CD4-positive, alpha-beta T cell treated with Interleukin-15 for 4 hours (primary cell): ENCODE measurements at places on chromosomes 16 and 17.

DNA sequence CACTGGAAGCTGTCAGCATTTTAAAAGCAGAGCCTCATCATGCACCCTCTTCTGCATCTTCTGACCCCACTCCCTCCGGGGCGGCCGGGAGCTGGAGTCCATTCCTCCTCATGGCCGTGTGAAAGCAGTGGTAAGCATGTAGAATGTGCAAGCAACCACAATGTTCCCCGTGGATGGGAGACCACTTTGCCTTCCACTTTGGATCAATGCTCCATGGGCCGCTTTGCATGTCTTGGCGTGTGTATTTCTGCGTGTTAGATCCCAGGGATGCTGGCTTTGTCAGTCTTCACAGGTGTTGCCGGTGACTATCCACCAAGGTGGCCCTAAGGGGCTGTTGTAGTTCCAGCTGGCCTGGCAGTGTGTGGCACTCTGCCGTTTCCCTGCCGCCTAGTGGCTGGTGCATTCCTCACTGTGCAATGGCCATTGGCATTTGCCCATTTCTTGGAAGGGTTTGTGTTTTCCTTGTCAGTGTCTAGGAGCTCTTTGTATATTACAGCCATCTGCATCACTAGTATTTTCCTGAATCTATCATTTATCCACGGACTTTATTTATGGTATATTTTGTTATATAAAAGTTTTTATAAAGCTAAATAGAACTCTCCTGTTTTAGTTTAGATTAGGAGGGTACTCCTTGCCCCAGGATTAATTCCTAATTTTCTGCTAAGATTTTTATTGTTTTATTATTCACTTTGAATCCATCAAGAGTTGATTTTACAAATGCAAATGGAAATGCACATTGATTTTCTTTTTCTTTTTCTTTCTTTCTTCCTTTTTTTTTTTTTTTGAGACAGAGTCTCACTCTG lies 5.8 kb upstream of the ALDH3A1 start:
- no peak for DNase-seq

DNA sequence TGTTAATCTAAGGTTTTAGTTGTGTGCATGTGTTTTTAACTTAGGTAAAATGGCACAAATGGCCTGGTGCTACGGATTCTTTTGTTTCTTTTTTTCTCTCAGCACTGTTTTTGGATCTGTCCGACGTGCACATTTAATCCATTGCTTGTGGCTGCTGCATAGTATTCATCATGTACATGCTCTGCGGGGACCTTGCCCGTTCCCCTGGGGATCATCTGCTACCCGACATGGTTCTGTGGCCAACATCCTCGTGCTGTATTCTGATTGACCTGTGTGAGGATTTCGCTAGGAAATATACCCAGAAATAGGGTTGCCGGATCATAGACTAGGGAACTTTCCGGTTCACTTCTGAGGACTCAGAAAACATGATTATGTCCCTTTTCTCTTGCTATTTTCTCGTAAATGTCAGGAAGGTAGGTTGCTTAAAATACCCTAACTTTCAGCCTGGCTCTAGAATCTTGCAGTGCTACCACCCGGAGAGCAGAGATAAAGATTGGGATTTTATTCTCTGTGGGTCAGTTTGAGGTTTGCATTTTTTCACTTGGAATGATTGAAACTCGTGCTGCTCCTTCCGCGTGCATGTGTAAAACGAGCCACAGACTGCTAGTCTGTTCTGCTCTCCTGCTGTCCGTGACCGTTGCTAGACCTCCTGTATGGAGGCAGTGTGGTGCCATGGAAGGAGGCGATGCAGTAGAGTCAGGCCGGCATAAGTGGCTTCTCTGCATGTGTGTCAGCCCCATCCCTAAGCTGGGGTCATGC lies 42.9 kb downstream of the LDHD start:
- no peak for DNase-seq

GRCh38 chr16:51755039-51755501 lies 604.0 kb upstream of the SALL1 start:
- no peak for DNase-seq

- no peak for DNase-seq
These were observed 23.9 kb downstream of the COX4I1 start for GRCh38 chr16:85823328-85823920.

GRCh38 chr16:20137194-20137593 lies 63.5 kb upstream of the GPR139 start:
- no peak for DNase-seq

DNA sequence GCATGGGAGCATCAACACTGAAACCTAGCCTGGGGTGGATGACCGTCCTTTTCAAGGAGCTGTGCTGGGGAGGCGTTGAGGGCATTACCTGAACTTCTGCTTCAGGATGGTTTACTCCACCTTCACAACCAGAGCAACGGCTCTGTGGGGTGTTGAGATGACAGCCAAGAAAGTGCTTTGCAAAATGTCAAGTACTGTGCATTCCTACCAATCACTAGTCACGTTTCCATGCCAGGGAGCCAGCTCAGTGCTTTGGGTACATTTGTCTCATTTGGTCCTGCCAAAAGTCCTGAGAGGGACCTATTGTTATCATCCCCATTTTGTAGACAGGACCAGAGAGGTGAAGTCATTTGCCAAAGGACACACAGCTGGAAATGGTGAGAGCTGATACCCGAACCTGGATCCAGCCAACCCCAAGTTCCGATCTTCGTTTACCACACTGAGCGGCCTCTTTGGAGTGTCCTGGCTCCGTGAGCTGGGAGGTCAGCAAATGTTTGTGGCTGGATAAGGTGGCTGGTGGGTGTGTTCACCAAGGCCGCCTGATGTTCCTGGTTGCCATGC lies 61.6 kb downstream of the IRF8 start:
- no peak for DNase-seq

- no peak for DNase-seq
These were observed 102.6 kb downstream of the GOSR1 start for GRCh38 chr17:30579610-30580315.
